ENCODE measurements at places on chromosomes 2 and 18.

DNA sequence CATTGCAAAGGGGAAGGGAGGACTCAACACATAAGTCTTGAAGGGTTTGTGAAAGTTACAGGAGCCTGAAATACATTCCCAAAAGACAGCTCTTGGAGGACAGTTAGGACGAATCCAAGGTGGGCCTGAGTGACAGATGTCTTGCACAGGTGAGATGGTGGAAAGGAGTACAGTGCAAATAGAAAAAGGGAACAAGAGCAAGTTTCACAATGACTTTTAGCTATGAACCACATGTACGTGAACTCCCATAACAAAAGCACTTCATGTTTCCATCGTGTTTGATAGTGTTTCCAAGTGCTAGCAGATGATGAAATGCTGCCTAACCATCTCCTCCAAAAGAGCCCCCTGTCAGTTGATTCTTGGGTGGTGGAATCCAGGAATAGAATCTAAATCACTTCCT lies 1.8 kb downstream of the IL18RAP start:
- no peak for DNase-seq

DNA sequence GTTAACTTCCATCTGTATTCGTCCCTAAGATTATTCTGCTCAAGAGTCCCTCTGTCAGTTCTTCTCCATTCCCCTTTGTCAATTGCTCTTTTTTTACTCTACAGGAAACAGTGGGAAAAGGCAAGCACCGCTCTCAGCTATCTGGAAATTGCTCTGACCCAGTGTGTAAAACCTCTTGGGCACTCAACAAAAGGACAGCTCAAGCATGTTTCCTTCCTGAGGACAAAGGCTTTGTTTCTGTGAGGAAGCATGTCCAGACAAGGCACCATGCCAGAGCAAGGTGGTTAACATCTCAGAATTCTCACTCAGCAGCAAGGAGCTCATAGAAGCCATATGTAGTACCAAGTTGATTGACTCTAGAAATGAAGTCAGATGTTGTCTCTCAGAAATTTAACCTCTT lies 735.6 kb downstream of the TSN start:
- DNase-seq, result no peak

DNA sequence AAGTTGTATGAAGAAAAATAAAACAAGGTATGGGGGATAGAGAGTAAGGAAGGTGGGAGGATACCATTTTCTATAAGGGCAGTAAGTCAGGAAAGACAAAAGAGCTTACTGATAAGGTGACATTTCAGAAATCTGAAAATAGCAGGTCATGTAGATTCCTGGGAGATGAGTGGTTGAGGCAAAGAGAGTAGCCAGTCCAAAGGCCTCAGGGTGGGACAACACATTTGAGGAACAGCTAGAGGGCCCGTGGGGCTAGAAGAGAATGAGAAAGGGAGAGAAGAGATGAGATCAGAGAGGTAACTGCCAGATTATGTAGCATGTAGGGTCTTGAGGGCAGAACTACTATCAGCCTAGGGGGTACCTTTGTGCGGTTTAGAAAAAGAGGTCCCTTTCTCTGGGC lies 2.9 kb downstream of the CLHC1 start:
- DNase-seq, result no peak

DNA sequence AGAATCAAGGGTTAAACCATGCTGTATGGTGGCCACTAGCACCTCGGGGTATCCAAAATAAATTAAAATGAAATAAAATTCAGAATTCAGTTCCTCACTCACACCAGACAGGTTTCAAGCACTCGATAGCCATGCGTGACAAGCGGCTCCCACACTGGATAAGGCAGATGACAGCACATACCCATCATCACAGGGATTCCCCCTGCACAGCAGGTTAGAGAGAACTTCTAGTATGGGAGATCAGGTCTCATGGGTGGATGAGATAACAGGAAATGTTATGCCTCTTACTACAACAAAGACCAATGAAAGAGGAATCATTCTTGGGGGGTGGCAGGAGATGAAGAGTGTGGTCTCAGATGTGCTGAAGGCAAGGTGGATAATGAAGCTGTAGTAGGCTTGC lies 121.9 kb upstream of the ACAA2 start:
- no peak for DNase-seq

- DNase-seq, result no peak
Observed at GRCh38 chr2:119108186-119108585, 50.4 kb downstream of the C1QL2 start.

DNA sequence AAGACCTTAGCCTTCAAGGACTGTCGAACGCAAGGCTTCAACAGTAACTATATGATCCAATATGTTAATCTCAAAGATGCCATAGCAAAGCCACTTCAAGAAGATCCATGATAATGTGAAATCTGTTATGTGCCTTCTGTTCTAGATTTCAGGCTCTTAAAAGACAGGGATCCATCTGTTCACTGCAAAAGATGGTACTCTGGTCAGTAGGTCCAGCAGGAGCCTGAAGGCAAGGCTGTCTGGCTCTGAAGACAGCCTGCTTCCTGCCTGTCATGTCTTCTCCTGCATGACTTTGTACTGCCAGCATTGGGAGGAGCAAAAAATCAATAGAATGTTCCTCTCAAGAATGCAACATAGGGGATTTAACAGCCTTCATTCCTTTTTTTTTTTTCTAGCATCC lies 270.8 kb upstream of the PARD3B start:
- DNase-seq, result no peak

- DNase-seq, result no peak
Observed at GRCh38 chr2:60054571-60055340, 498.7 kb downstream of the BCL11A start.

GRCh38 chr18:34801774-34802173 lies 91.7 kb downstream of the DTNA start:
- DNase-seq, result no peak

DNA sequence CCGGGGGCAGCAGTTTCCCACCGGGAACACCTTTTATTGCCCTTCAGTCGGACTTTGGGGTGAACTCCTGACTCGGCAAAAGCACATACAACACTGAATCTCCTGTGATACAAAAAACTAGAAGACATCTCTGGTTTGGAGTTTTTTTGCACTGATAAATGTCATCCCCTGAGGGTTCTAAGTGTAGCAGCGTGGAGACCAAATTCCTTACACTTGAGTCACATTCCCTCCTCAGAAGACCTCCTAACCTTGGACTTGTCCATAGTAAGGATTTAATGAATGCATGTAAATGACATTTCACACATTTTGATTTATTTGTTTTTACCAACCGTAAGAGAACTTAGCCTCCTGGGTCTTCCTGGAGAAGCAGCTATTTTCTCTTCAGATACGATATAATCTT lies 54.0 kb upstream of the GPR45 start:
- DNase-seq, result no peak

DNA sequence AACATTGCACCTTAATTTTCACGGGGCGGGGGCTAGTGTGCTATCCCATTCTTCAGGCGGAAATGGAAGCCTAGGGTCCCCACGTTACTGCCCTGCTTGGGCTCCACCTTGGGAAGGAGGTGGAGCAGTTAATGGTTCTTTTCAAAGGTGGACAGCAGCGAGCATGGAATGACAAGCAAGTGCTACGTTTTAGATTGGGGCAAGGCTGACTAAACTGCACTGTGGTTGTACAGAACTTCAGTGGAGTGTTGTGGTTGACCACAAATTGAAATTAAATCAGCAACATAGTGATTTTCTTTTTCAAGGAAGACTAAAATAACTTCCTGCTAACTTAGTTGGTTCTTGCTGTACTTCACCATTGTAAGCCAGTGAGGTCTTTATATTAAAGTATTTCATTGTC lies 47.0 kb downstream of the CHRNA1 start:
- peak; percentile 32 for DNase-seq

GRCh38 chr2:202105025-202105424 lies 32.0 kb downstream of the KIAA2012 start:
- no peak for DNase-seq

Measured in cardiac muscle cell (in vitro differentiated cells and primary cell).